ENCODE measurements at places on chromosomes 5 and 9. TPM values are rescaled to one million over a fixed set of nuclear protein-coding genes. Genes with fewer than 3 reads are reported as not detected.

Gene MSMP
- total RNA-seq: not detected

Gene ZNF474
- 1.8 TPM for total RNA-seq

DNA sequence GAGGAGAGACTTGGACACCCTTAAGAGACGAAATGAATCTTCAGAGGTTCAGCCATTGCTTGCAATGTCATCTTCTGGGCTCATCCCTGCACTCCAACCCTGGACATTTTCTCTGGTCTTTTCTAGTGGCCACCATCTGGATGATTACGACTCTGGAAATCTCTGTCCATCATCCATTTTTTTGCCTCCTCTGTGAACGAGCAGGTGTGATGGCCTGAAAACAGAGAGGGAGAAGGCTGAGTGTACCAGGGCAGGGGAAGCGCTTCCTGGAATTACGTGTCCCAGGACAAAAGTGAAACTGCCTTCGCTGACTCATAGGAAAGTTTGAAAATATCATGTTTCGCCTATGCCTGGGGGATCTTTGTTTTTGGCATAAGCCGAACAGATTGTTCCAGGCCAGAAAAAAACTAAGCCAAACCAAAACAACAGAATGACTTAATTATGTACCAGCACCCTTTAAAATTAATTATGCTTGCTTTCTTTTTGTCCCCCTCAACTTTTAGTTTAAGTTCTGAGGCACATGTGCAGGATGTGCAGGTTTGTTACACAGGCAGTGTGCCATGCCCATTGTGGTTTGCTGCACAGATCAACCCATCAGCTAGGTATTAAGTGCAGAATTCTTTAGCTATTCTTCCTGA is 31.9 kb downstream of the ANKRD33B start:
- DNase-seq: peak; percentile 90
- H3K36me3 ChIP-seq: no peaks in the 10 kb centered on the region
- H3K4me3 ChIP-seq: peak overlapping the region; percentile 31
- peaks cover 12% of the 10 kb centered on the region for H3K4me1 ChIP-seq

- H3K27me3 ChIP-seq: no peaks in the 10 kb centered on the region
- no peak for DNase-seq
- H3K27ac ChIP-seq: peak overlapping the region; percentile 94
- H3K4me3 ChIP-seq: peak overlapping the region; percentile 84
- peaks cover 31% of the 10 kb centered on the region for H3K36me3 ChIP-seq
Measured at GRCh38 chr5:98927242-98927988, 1.4 kb downstream of the CHD1 start.

DNA sequence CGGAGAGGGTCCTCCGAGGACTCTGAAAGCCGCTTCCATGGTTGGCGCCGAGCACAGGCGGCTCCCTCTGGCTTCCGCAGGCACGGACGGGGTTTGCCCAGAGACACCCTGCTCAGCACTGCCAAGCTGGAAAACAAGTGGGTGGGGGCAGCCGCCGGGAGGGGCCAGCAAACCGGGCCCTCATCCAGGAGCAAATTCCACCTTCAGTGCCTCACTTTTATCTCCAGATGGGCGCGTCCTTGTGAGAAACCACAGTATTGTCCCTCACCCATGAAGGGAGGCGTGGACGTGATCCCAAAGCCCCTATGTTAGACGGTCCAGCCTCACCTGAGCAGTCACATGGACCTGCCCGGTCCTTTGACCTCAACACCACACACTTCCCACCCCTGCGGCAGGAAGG is 29.0 kb downstream of the MED10 start:
- no peak for DNase-seq
- H3K4me3 ChIP-seq: no peak overlapping the region
- no peaks in the 10 kb centered on the region for H3K27me3 ChIP-seq
- no peak overlapping the region for H3K27ac ChIP-seq
- peaks cover 6% of the 10 kb centered on the region for H3K36me3 ChIP-seq

Data from esophagus muscularis mucosa (tissue), 4 donors.